ENCODE measurements at places on chromosomes 12 and 14.

DNA sequence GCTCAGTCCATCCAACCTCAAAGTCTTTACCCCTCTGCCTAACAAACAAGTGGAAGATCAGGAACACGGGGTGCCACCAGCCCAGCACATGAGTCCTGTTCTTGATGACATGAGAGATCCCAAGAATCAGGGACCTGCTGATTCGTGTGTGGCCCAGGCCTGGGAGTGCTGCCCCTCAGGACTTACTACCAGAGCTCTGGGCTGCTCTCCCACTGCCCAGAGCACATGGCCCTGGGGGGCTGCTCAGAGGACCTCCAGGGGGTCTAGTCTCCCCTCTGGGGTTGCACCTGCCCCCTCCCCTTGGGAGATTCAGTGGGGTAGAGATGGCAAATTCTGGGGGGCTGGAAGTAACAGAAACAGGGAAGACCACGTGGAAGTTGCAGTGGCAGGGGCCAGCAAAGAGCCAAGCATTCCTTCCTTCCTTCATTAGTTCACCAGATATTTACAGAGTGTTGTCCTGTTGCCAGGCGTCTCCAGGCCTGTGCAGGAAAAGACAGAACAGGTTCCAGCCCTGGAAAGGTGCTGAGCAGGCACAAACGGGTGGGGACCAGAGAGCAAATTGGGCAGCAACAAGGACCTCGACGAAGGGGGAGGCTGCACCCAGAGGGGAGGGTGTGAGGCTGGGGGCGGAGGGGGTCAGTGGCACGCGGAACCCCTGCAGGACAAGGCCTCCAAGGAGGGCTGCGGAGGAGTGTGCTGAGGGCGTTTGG, 45.1 kb upstream of the MEG3 start:
- DNase-seq: no peak

DNA sequence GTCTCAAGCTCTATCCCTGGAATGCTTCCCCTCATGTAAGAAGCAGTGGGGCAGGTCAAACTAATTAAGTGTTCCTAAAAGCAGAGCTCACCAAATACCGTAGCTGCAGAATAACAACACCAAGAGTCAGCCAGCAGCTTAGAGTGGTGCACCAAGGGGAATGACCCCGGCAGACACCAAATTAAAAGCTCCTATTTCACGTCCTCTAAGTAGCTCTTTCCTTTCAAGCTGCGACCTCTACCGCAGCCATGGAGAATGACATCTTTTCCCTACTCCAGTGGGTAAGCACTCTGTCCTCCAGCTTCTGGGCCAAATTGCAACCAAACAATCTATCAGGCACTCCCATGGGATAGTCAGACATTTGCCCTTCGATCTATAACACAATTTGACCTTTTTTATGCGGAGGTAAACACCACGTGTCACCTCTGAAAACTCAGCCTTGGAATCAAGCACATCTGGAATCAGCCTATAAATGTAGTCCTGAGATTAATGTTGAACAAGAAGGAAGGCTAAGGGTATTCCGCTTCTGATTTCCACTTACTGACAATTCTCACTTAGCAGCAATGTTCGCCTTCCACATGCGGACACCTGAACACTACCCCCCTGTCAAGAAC, 67.6 kb upstream of the CDKN3 start:
- DNase-seq: no peak

DNA sequence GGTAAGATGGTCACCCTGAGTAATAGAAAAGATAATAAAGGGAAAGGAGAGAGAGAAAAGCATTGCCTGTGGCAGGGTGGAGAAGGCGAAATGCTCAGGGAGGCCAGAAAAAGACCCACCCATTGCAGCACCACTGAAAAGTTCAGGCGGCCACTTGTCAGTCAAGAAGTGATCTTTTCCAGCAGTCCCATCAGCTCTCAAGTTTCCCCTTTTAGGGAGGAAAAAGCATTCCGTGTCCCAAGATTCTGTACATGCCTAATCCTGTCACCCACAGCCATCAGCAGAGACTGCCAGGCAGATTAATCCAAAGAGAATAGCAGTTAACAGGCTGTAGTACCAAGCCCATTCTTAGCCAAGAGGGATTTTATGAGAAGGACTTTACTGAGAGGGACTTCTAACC, 11.9 kb downstream of the SLC38A1 start:
- no peak for DNase-seq

DNA sequence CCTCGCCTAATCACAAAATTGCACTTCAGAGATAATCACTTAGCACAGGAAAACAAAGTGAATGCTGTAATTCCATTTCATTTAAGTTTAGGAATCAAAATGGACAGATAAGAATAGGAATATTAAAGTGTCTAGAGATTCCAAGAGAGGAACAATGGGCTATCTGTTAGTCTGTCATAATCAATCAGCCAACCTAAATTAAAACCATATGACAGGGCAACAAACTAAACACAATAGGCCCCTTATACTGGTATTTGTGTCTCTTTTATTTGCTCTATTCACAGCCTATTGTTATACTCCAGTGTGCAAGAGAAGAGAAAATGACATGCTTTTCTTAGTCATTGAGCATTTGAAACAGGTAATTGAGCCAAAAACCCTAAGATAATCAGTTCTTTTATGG, 259.4 kb downstream of the PRKD1 start:
- no peak for DNase-seq

DNA sequence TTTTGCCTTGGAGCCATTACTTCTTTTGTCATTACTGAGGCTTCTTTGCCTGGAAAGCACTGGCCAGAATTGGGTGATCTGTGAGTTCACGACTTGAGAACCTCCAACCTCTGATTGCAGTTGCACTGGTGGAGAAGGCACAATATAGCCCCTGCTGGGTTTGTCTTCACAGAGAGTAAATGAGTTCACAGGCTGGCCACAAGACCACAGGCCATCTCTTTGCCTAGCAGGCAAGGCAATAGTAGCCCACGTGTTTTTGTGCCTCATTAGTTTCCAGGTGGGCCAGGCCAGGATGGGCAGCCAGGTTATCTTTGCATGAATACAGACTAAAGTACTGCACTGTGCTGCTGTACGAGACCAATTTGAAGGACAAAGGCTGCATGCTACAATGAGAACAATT, 468.8 kb downstream of the NRXN3 start:
- no peak for DNase-seq

DNA sequence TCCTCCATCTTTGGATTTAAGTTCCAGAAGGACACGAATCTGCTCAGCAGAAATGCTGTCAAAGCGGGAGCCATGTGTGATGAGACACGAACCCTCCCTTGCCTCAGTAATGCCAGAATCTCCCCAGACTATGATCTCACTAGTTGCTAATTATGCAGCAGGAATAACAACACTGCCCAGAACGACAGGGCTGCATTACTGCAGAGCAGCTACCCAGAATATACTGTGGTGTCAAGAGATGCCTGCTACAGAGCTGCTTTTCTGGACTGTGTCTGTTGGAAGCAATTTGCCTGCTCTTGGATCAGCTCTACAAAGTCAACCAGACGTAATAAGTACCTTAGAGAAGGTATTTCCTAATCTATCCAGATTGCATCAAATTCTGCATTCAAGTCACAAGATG, 5.5 kb downstream of the CSRNP2 start:
- DNase-seq: no peak

GRCh38 chr12:46214668-46215436, 54.0 kb downstream of the SLC38A1 start:
- DNase-seq: peak; percentile 80

DNA sequence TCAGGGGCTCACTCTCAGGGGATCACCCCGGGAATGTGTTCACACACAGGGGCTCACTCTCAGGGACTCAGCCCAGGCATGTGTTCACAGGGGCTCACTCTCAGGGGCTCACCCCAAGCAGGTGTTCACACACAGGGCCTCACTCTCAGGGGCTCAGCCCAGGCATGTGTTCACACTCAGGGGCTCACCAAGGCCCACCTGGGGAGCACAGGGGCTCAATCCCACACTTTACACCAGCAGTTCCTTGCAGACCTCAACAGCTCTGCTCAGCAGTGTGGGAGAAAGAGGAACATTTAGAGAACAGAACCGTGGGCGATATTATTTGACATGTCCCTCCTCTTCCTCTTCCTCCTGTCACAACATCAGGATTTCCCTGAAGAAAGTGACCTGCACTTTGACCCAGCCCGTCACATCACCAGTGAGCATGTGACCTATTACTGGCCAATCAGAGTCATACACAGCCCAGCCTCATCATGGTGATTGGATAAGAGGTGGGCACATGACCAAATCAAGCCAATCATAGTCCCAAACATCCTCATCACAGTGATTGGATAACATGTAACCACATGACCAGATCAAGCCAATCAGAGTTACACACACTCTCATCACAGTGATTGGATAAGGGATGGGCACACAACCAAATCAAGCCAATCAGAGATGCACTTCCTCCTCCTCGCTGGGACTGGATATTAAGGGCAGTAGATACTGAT, 359.4 kb upstream of the SFSWAP start:
- no peak for DNase-seq

DNA sequence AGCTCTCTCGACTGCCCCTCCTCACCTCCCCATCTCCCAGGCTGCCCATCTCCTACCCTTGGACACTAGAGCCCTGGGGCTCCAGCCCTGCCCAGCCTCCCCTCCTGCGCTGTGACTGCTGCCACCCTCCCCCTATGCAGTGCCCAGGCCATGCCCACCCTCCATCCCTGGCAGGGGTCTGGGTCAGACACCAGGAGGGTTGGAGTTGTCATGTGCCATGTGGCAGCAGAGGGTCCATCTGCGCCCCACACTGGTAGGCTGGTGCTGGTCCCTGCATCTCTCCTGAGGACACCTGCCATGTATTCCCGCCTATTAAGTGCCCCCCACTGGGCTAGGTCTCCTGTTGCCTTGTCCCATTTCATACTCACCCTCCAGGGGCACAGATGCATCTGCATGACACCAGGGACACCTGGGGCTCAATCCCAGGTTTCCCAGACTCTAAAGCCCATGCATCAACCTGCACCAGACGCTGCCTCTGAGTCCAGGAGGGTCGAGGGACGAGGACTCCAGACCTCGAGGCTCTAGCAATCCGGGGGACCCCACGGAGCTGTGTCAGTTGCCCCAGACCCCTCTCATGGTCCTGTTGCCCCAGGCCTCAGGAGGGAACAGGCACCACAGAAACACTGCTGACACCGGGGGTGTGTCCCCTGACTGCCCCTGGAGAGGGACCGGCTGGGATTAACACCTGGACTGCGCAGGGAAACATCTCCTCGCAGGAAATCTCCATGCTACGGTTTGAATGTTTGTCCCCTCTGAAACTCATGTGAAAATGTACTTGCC, 23.4 kb upstream of the SFSWAP start:
- no peak for DNase-seq
